Stimulated activated CD4-positive, alpha-beta T cell treated with anti-CD3 and anti-CD28 coated beads, TNF-alpha, amount 100 ng/mL, for 24 hours (primary cell): ENCODE measurements at places on chromosomes 7 and 10.
A peak's percentile ranks its signal among the peaks of the same experiment; 100 is the strongest.

GRCh38 chr10:114881417-114881816, 56.6 kb upstream of the TRUB1 start:
- no peak for DNase-seq

- no peak for DNase-seq
These were observed 41.7 kb downstream of the RASGEF1A start for GRCh38 chr10:43225004-43225786.

GRCh38 chr7:28136885-28137284, 43.7 kb downstream of the JAZF1 start:
- no peak for DNase-seq

GRCh38 chr7:30241767-30242166, 42.6 kb upstream of the ZNRF2 start:
- DNase-seq: no peak

DNA sequence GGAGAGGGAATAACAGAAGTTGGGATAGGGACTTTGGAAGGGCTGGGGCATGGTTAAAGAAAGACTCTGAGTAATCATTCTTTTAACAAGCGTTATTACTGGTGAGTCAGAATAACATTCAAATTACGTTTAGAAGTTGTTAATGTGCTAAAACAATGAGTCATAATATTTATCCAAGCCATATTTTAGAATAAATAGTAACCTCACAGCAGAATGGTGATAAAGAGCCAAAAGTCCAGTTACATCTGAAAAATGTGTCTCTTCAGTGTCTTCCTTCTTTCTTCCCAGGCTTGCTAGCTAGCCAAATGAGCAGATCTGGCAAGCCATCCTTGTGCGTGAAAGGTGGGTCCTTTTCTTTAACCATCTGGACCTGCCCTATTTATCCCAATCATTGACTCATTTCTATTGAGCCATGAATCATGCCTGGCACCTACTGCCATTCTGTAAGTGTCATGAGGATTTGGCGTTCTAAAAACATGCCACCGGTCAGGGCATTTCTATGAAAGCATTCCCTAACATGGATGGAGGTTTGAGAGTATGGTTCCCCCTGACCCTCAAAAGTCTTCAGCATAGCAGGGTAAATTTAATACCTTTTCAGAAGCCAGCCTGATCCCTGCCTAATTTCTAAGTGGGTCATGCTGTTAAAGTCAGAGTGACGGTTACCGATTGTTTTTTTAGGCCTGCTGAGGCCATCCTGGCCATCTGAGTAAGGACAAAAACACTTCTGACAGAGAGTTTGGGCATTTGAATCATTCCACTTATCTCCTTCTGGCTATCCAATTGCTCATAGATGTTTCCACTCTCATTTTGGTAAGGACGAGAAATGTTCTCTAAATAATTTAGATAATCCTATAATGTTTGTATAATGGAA, 26.9 kb downstream of the MYPN start:
- DNase-seq: no peak

GRCh38 chr7:92723943-92724342, 112.4 kb downstream of the CDK6 start:
- no peak for DNase-seq

DNA sequence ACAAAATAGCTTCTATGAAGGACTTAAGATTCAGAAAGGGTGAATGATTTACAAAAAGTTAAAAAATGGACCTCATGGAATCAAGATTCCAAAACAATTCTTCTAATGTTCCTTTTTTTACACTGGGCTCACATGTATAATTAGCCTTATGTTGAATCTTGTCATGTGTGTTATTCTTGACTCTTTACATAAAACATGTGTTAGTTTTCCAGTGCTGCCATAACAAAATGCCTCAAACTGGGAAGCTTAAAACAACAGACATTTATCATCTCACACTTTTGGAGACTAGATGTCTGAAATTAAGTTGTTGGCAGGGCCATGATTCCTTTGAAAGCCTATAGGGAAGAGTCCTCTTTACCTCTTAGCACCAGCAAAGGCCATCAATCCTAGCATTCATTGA, 192.5 kb upstream of the SORCS1 start:
- no peak for DNase-seq

GRCh38 chr7:131074043-131074442, 253.6 kb upstream of the MKLN1 start:
- DNase-seq: no peak

DNA sequence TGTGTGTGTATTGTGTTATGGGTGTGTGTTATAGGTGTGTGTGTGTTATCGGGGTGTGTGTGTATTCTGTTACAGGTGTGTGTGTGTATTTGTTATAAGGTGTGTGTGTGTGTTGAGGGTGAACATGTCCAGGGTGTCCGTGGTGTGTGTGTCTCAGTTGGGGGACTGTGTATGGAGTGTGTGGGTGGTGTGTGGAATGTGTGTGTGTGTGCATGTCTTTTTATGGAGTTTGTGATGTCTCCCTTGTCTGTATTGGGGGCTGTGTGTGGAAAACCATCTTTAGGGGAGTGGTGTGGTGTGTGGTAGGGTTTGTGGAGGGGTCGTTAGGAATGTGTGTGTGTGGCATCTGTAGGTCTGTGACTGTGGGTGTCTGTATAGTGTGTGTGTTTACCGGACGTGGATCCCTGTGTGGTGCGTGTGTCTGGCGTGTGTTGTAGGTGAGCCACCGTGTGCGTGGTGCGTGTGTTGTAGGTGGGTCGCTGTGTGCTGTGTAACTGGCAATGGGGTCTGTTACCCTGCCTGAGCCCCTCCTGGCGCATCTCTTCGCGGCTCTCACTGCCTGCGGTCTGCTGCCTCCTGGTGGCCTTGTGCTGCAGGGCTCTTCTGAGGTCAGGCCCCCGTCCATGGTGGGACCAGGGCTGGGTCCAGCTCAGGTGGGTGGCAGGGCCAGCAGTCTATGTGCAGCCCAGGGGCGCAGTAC, 61.7 kb downstream of the PALD1 start:
- no peak for DNase-seq

DNA sequence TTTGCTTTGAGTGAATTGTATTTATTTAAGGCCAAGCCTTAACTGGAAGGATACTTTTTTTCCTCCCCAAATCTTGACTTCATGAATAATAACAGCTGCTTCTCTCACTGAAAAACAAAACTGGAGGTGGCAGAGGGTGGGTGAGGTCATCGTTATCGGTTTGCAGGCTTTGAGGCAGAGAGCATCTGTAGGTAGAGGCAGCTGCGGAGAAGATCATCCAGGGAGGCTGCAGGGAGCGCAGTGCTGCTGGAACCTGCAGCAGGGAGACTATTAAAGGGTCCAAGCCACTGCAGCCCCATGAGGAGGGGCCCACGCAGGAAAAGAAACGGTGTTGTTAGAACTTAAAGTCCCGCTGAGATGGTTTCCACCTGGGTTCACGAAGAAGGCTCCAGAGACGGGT, 112.1 kb upstream of the SDK1 start:
- DNase-seq: no peak

GRCh38 chr7:149884541-149884940, 10.8 kb downstream of the ATP6V0E2 start:
- no peak for DNase-seq

- DNase-seq: peak; percentile 8
These were observed 134.3 kb downstream of the GRK5 start for GRCh38 chr10:119341459-119342301.

DNA sequence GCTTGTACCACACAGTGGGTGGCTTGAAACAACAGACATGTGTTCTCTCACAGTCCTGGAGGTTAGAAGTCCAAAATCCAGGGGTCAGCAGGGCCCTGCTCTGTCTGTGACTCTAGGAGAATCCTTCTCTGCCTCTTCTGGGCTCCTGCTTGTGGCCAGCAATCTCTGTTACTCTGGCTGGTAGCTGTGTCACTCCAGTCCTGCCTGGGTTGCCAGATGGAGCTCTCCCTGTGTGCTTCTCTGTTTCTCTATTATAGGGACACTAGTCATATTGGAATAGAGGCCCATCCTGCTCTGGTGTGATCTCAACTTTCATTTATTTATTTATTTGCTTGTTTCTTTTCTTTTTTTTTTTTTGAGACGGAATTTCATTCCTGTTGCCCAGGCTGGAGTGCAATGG, 276.6 kb upstream of the GALNT17 start:
- no peak for DNase-seq

DNA sequence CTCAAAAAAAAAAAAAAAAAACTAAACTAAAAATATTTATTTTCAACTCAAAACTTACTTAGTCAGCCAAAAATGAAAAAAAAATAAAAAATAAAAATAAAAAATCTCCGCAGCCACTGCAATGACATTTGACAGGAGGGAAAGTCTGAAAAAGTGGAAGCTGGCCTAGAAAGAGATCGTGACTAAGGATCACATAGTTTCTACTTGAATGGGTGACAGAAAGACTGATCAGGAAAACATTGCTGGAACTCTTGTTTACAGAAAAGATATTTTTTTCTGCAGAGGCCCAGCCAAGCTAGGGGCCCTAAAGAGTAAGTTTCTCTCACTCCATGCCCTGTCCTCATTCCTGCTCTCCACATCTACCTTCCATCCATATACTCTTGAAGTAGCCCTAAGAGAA, 92.8 kb upstream of the KCND2 start:
- DNase-seq: no peak

GRCh38 chr10:3850999-3851937, 66.3 kb upstream of the KLF6 start:
- DNase-seq: no peak

- DNase-seq: no peak
These were observed 21.4 kb downstream of the CREB5 start for GRCh38 chr7:28433699-28434219.

- DNase-seq: no peak
These were observed 28.9 kb downstream of the MGAM start for GRCh38 chr7:142024547-142024946.

- no peak for DNase-seq
These were observed 51.2 kb upstream of the LBX1 start for GRCh38 chr10:101280511-101280910.

DNA sequence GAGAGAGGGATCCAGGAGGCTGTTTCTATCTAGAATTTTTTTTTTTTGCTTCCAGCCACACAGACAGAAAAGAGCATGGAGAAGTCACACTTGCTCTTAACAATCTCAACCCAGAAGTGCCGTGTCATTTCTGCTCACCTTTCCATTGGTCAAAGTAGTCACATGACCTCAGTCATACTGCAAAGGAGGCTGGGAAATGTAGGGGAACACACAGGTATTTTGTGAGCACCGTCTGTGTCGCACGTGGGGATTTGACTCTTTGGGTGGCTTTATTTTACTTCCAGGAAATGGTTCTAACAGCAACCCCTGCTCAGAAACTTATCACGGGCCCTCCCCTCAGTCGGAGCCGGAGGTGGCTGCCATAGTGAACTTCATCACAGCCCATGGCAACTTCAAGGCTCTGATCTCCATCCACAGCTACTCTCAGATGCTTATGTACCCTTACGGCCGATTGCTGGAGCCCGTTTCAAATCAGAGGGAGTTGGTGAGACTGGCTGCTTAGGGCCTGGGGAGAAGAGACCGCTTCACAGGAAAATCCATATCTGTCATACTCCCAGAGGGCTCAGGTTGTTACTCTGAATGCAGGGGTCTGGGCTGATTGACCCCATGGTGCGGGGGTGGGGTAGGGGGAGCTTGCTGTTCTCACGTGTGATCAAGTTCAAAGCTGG, 13.1 kb upstream of the CPA1 start:
- DNase-seq: no peak

- no peak for DNase-seq
These were observed 16.0 kb downstream of the MRPS33 start for GRCh38 chr7:140998715-140999114.

GRCh38 chr10:68566351-68566750, 6.2 kb downstream of the TET1 start:
- no peak for DNase-seq

GRCh38 chr10:90925079-90926029, 4.5 kb upstream of the ANKRD1 start:
- DNase-seq: no peak

- DNase-seq: no peak
These were observed 38.5 kb upstream of the SEMA3C start for GRCh38 chr7:80957226-80957777.

GRCh38 chr10:94614558-94614957, 69.0 kb downstream of the HELLS start:
- DNase-seq: no peak

GRCh38 chr7:130409067-130409711, 28.9 kb downstream of the CPA1 start:
- no peak for DNase-seq

DNA sequence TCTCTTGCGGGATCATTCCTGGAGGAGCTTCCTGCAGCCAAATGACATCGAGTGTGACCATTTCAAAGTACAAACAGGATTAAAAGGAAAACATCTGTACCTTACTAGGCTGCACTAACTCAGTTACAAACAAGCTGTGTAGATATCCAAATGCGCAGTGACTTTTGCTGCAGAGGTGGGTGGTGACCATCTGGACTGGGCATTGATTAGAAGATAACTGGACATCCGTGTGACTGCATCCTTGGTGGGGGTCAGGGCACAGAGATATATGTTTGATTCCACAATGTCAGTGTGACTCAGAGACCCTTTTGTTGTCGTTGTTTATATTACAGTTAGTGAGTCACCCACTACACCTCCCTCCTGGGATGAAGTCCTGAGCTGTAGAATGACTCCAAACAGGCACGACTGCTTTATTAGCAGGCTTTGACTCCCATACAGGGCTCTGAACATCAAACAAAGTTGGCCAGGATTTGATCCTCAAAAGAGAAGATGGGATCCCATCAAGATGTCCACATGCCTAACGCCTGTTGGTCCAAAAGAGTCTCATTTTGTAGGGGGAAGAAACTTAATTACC, 56.7 kb upstream of the SDK1 start:
- no peak for DNase-seq

GRCh38 chr7:105653441-105654005, 72.2 kb upstream of the EFCAB10 start:
- no peak for DNase-seq

DNA sequence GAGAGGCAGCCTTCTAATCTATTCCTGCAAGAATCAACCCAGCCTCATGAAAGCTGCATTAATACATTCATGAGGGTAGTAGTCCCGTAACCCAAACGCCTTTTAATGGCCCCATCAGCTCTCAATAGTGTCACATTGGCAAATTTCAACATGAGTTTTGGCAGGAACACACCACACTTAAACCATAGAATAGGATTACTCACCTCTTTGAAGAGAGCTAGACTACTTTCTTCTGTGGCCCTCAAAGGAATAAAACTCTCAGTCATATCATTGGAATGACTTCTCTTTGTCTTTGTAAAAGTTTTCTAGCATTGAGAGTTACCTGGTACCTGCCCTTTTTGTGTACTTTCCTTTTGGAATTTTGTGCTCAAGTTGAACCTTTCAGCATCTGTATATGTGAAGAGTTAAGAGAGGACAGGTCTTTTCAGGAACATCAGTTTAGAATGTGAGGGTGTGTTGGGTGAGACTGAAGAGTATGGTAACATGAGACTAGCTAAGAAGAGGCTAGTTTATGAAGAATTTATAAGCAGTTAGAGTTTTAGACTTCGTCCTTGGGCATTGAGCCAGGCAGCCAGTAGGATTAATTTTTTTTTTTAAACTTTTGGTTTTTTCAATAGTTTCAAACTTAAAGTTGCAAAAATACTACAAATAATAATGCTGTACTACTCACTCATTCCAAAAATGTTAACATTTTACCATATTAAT, 92.6 kb downstream of the MLLT10 start:
- DNase-seq: no peak

DNA sequence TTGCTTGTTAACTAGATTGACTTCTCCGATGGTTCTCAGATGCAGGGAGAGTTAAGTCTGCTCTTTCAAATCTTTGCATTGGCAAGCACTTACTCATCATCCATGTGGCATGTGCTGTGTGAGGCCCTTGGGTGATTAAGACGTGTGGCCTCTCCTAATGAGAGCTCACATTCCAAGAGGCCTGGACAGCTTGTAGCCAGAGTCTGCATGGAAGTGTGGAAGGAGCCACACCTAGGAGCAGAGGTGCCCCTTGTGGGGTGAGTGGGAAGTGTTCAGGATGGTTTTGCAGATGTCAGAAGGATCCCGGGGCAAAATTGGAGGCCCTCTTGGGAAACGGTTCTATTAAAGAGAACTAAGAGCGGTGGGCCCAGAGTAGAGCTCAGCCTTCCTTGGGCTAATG, 225.9 kb downstream of the PAXIP1 start:
- DNase-seq: no peak
